Motor neuron (in vitro differentiated cells): ENCODE measurements at places on chromosomes 7 and 10. TPM values are rescaled to one million over a fixed set of nuclear protein-coding genes. Genes with fewer than 3 reads are reported as not detected.
A peak's percentile ranks its signal among the peaks of the same experiment; 100 is the strongest.

Gene ABCB1
- 1.4 TPM in 1 of 2 replicates, not detected in the other for total RNA-seq

Gene MMRN2
- 2.1 and 2.3 TPM in 2 replicates for total RNA-seq

Gene LRIT2
- total RNA-seq, result not detected in 2 replicates

GRCh38 chr7:158828133-158829020, 932 bp downstream of the ESYT2 start:
- ATAC-seq, result peak; percentile 9

DNA sequence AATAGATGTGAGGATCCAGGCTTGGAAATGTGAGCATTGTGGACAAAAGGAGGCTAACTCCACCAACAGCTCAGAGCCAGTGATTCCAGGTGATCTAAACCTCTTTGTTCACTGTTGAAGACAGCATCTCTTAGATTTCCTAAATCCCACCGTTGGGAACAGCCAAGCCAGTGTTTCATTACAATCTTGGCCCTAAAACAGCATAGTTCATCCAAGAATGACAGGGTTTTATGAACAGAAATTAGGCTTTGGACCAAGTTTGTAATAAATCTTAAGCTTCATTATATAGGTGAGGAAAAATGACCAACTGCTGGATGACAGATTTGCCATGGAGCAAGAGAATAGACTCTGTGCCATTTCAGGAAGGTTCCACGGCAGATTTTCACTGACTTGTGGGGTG, 65.8 kb downstream of the MTURN start:
- ATAC-seq, result no peak

DNA sequence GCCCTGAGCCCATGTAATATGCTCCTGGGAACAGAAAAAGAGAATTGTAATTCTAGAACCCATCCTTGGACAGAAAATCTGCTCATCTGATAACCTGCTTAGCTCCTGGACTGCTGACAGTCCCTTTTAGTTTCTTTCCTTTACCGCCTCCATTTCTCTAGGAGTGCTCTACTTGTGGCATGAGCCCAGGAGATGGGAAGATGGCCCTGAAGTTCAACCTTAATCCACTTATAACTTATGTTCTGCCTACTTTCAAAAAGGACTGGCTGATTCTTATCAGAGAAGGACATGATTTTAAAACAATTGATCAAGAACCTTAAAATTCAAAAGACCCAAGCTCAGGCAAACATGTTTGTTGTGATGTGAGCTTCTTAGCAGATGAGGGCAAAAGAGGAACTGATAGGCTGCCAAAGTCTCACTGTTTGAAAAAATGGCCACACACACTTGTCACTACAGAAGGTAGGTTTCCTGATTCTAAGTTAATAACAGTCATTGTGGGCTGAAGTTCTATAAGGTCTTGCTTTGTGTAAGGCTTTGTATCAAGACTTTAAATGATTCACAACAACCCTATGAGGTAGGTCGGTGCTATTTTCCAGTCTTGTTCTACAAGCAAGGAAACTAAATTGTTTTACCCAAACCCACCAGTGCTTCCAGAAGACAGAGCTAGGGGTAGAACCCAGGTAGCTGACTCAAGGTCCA, 94.3 kb upstream of the AFAP1L2 start:
- ATAC-seq, result no peak

GRCh38 chr10:34696423-34696822, 118.7 kb downstream of the PARD3 start:
- peak; percentile 88 for ATAC-seq

- no peak for ATAC-seq
These were observed 75.9 kb upstream of the SLC26A5 start for GRCh38 chr7:103521937-103522336.
